ENCODE measurements at places on chromosomes 12 and 14.

- no peak overlapping the region for H3K4me3 ChIP-seq
- no peaks in the 10 kb centered on the region for H3K27me3 ChIP-seq
- no peak overlapping the region for H3K27ac ChIP-seq
- H3K36me3 ChIP-seq: no peaks in the 10 kb centered on the region
Measured at GRCh38 chr12:61138415-61138759, 1121.8 kb upstream of the USP15 start.

GRCh38 chr14:26743284-26743683, 145.5 kb upstream of the NOVA1 start:
- no peaks in the 10 kb centered on the region for H3K4me1 ChIP-seq
- no peak overlapping the region for H3K27ac ChIP-seq
- no peaks in the 10 kb centered on the region for H3K27me3 ChIP-seq
- no peak overlapping the region for H3K4me3 ChIP-seq
- H3K36me3 ChIP-seq: no peaks in the 10 kb centered on the region

DNA sequence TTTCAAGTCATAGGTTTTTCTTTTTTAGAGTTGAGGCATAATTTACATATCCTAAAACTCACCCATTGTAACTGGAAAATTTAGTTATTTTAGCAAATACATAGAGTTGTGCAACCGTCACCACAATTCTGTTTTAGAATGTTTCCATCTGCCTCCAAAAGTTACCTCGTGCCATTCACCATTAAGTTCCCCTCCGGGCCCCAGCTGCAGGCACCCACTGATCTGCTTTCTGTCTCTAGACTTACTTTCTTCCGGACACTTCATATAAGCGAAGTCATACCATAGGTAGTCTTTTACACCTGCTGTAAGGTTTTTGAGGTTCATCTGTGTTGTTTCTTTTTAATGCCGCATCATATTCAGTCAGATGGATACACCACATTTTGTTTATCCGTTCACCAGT, 28.7 kb downstream of the PPP2R5C start:
- H3K4me1 ChIP-seq: peaks cover 11% of the 10 kb centered on the region
- H3K36me3 ChIP-seq: peaks cover 7% of the 10 kb centered on the region
- peaks cover 3% of the 10 kb centered on the region for H3K27me3 ChIP-seq

DNA sequence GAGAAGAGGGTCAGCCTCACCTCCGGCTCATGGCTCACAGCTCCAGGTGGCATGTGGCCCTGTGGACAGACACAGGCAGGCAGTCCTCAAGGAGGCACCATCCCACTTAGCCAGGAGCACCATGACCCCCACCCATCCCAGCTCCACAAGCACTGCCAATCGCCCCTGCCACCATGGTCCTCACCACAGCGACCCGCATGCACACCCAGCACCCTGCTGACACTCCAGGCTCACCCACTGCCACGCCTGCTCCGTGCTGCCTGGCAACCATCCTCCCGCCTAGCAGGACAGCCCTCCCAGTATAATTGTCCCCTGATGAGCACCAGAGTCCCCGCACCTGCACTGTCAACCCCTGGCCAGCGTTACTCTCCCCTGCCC, 50.9 kb downstream of the TRPV4 start:
- peaks cover 4% of the 10 kb centered on the region for H3K4me1 ChIP-seq
- DNase-seq: no peak
- no peak overlapping the region for H3K27ac ChIP-seq
- H3K27me3 ChIP-seq: no peaks in the 10 kb centered on the region

DNA sequence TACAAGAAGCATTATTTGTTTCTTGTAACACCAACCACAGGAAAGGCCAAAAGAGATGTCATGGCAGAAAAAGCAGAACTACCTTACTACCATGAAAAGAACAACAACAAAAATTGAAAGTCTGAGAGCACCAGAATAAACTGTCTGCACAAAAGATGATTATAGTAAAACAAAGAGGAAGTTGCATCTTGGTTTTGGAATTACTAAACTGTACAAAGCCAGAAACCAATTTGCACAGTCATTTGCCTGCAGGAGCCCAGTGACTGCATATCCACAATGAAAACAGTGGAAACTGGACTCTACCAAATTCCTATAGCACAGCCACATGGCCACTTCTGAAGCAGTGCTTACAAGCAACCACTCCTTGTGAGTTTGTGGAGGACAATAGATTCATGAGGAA, 276.2 kb downstream of the SSPN start:
- H3K27ac ChIP-seq: no peak overlapping the region
- no peaks in the 10 kb centered on the region for H3K27me3 ChIP-seq
- H3K36me3 ChIP-seq: peaks cover 14% of the 10 kb centered on the region
- DNase-seq: no peak
- no peak overlapping the region for H3K4me3 ChIP-seq

- peak; percentile 55 for DNase-seq
- peak overlapping the region; percentile 83 for H3K27ac ChIP-seq
- H3K36me3 ChIP-seq: peaks cover 33% of the 10 kb centered on the region
- no peaks in the 10 kb centered on the region for H3K27me3 ChIP-seq
- no peak overlapping the region for H3K4me3 ChIP-seq
Measured at GRCh38 chr12:22687361-22688076, 62.5 kb downstream of the ETNK1 start.

GRCh38 chr12:3967556-3968160, 94.5 kb upstream of the PARP11 start:
- no peak overlapping the region for H3K4me3 ChIP-seq
- peaks cover 16% of the 10 kb centered on the region for H3K4me1 ChIP-seq
- no peak overlapping the region for H3K27ac ChIP-seq
- H3K27me3 ChIP-seq: peaks cover 2% of the 10 kb centered on the region
- no peak for DNase-seq
- peaks cover 4% of the 10 kb centered on the region for H3K36me3 ChIP-seq

- no peak overlapping the region for H3K4me3 ChIP-seq
- no peaks in the 10 kb centered on the region for H3K27me3 ChIP-seq
- no peaks in the 10 kb centered on the region for H3K4me1 ChIP-seq
Measured at GRCh38 chr12:132132609-132133430, 11.3 kb downstream of the DDX51 start.

- H3K4me3 ChIP-seq: no peak overlapping the region
- no peaks in the 10 kb centered on the region for H3K4me1 ChIP-seq
- peaks cover 2% of the 10 kb centered on the region for H3K27me3 ChIP-seq
- H3K36me3 ChIP-seq: no peaks in the 10 kb centered on the region
- H3K27ac ChIP-seq: no peak overlapping the region
Measured at GRCh38 chr14:76101391-76102379, 50.0 kb upstream of the GPATCH2L start.

DNA sequence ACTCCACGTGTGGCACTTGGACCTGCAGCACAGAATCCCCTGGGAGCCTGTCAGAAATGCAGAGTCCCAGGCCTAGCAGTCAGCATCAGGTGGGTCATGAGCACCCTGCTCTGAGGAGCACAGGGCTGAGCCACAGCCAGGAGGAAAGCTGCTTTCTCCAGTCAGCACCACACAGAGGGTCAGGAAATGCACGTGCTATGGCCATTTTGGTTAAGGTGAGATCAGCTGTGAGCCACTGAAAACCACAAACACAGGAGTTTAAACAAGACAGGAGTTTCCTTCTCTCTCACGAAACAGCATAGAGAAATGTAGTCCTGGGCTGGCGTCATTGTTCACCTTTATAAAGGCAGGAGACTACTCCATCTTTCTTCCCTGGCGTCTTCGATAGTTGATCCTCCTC, 204.5 kb upstream of the SFSWAP start:
- H3K4me1 ChIP-seq: peaks cover 16% of the 10 kb centered on the region
- H3K27me3 ChIP-seq: peaks cover 7% of the 10 kb centered on the region

GRCh38 chr12:25135531-25136154, 59.3 kb downstream of the DNAI7 start:
- H3K36me3 ChIP-seq: no peaks in the 10 kb centered on the region

DNA sequence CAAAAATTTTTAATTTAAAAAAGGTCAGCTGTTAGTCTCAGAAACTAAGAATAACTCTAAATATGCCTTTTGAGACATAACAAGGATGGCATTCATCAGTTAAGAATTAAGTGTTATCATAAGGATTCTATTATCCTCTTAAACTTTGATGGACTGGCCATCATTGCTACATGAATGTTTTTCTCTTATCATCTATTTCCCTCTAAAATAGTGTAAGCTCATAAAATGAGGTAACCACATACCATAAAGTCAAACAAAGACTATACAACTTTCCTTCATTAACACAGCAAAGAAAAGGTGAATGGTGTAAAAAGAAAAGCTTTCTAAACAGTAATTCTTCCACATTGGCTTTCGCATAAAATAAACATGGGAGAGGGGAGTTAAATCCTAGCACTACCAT, 41.1 kb downstream of the TMTC1 start:
- H3K36me3 ChIP-seq: no peaks in the 10 kb centered on the region
- H3K27ac ChIP-seq: no peak overlapping the region
- no peaks in the 10 kb centered on the region for H3K27me3 ChIP-seq
- H3K4me3 ChIP-seq: no peak overlapping the region
- no peaks in the 10 kb centered on the region for H3K4me1 ChIP-seq
